ENCODE measurements at places on chromosomes 2 and 18.

GRCh38 chr2:27211241-27211942 is 449 bp upstream of the ATRAID start:
- DNase-seq, result no peak

DNA sequence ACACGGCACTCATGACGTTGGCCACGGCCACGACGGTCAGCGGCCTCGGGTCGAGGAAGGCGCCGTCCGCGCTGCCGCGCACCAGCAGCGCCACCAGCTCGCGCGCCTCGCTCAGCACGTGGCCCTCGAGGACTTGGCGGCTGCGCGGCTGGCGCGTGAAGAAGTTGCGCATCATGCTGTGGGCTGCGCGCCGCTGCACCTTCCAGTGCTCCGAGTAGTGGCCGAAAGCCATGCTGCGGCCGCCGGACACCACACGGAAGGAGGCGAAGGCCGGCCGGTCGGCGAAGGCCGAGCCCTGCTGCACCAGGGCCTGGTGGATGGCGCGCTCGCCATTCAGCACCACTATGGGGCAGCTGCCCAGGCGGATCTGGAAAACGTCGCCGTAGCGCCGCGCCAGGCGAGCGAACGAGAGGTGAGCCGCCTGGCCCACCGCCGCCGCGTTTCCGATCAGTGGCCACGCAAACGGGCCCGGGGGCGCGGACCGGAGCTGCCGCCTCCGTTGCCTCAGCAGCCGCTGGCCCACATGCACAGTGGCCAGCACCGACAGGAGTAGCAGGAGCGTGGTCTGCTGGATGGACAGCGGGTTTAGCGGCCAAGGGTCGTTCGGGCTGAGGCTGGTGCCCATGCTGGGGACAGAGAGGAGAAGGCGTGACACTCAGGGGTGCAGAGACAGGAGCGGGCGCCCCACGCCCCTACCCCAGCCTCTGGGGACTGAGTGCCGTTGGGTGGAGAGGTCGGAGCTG is 1.0 kb downstream of the CYP1B1 start:
- no peak for DNase-seq

DNA sequence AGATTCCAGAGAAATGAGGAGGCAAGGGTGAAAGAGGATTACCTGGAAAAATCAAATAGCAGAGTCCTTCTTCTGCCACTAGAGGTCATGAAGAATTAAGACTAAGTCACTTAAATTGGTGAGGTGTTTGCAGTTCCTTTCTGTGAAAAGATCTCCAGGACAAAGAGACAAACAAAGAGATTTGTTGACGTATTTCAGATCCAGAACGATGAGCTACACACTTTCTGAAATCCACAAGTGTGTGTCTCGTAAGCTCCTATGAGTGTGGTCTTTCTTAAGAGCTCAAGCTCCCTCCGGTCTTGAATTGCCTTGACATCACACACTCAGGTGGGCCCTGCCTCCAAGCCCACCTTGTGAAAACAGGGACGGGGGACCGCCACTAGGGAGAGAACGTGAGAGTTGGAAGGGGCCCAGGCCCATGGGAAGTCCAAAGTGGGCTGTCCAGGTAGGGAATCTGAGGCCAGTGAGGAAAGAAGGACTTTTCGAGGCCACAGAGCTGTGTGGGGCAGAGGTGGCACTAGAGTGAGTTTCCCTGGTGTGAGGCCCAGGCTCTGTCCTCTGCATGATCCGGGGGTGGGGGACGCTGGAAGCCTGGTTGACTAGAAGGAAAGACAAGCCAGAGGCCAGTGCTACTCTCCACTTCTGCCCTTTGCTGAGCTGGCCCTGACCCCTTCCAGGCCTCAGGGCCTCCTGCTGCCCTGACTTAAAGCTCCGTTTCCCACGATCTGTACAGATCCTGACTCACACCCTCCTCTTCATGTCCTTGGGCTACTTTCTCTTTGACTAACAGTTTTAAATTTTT is 168.1 kb upstream of the NCK2 start:
- DNase-seq, result no peak

- no peak for DNase-seq
Measured at GRCh38 chr18:74243127-74243526, 48.6 kb downstream of the CYB5A start.

- DNase-seq, result no peak
Measured at GRCh38 chr2:147558620-147559019, 286.2 kb upstream of the ACVR2A start.

- no peak for DNase-seq
Measured at GRCh38 chr2:28269019-28269784, 123.5 kb upstream of the FOSL2 start.

GRCh38 chr2:176997792-176998169 is 214.8 kb upstream of the HNRNPA3 start:
- no peak for DNase-seq

- DNase-seq, result no peak
Measured at GRCh38 chr2:99112617-99113016, 28.9 kb upstream of the C2orf15 start.

GRCh38 chr2:143140864-143141661 is 11.8 kb downstream of the ARHGAP15 start:
- no peak for DNase-seq

- DNase-seq, result no peak
Measured at GRCh38 chr2:101274142-101274541, 21.5 kb downstream of the CNOT11 start.

DNA sequence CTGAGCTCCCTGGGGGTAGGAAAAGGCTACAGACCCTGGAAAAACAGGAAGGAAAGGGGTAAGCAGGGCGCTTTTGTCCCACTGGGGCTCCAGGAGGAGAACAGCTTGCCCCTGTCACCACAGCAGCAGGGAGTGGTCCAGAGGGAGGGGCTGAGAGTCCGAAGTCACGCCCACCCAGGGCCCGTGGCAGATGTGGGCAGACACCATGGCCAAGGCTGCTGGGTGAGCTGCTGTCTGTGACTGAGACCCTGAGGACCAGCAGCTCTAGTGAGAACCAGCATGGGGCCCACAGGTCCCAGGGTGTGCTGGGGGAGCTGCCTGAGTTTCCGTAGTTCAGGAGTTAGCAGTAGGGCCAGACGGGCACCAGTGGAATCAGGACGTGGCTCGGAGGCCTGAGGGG is 162.0 kb downstream of the SPP2 start:
- DNase-seq, result no peak

DNA sequence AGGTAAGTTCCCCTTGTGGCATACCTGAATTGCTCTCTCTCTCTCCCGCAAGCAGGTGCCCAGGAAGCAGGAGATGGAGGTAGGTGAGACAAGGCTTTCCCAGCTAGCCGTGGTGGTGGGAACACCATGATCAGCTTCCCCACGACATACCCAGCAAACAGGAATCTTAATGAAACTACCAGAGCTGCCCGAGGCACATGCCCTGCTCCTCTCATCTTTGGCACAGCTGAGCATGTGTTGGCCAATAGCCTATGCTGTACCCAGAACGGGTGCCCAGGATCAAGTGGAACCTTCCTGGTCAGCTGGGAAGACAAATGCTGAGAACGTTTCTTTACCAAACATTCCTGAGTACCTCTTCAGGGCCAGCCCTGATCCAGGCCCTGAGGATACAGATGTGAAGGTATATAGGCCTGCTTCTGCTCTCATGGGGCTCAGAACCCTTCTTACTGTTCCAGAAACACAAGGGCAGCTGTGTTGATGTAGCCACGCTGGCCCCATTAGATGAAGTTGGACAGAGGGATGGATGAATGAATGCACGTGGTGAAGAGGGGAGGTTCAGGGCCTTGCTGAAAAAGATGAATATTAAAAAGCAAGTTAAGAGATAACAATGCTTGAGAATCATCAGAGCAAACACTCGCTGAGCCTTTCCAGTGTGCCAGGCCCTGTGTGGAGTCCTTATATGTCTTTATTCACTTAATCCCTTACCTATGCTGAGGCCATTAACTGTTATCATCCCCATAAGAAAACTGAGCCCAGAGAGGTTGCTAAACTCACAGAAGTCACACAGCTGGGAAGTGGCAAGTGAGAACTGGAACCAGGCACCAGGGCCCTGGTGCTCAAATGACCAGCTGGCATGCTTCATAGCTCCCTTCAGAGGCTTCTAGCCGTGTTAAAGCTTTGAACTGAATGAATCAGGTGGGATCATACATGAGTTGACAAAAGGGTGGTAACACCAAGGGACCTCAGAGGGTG is 68.8 kb upstream of the TMEM247 start:
- no peak for DNase-seq

- DNase-seq, result no peak
Measured at GRCh38 chr18:34159691-34160185, 65.0 kb downstream of the NOL4 start.

DNA sequence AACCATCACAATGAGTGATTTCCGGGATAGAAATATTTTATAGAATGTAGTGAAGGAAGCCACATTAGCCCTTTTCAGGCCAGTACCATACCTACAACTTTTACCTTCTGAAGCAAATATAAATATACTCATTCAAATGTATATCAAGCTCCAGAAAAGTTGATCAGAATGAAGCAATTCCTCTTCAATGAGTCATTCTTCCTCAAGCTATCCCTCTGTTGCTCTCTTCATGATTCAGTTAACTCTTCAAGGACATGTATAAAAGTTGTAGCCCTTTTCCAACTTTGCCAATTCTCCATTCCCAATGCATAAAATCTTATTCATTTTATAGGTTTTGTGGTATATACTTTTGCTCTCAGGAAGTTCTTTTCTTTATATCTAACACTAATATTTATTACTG is 242.1 kb upstream of the RGPD4 start:
- DNase-seq, result no peak

GRCh38 chr2:60079562-60079961 is 473.9 kb downstream of the BCL11A start:
- DNase-seq, result no peak

GRCh38 chr18:23570912-23571504 is 15.3 kb downstream of the NPC1 start:
- no peak for DNase-seq

- DNase-seq, result no peak
Measured at GRCh38 chr2:130963849-130964793, 127.4 kb downstream of the ARHGEF4 start.

GRCh38 chr2:122251158-122251557 is 495.7 kb downstream of the TSN start:
- no peak for DNase-seq

GRCh38 chr2:231634412-231634811 is 41.7 kb downstream of the TEX44 start:
- DNase-seq, result no peak

- no peak for DNase-seq
Measured at GRCh38 chr2:236718207-236718992, 148.8 kb downstream of the ACKR3 start.

DNA sequence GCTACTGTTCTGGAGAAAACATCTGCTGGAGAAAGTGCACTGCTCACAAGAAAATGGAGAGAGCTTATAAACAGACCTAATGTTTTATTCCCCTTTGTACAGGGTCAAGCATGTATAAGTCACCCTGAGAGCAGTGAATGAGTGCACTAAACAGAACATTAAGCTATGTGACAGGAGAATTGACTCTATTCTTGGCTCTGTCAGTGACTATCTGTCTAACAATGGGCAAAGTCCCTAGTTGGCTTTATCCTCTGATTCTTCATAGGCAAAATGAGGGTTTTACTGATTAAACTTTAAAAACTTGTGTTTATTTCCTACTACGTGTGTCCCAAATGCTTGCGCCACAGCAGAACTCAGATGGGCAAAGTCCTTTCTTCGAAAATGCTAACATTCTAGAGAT is 655.1 kb upstream of the SLC39A10 start:
- no peak for DNase-seq

DNA sequence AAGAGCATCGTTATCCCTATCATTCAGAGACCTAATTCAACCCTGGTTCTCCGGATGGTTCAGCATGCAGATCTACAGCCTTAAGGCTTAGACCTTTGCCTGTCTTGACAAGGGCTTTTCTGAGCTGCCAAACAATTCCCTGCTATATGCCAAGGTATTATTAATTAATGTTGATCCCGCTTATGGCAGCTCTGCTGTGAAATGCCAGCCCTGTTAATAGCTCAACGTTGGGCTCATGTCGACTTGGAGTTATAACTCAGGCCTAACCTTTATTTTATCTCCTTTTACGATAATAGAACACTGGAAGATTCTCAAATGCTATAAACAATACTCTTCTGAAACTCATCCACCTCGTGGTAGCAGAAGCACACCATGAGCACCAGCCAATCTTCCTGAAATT is 188.6 kb downstream of the TMEM247 start:
- DNase-seq, result no peak

- DNase-seq, result no peak
Measured at GRCh38 chr18:59788791-59789106, 91.5 kb upstream of the CCBE1 start.

DNA sequence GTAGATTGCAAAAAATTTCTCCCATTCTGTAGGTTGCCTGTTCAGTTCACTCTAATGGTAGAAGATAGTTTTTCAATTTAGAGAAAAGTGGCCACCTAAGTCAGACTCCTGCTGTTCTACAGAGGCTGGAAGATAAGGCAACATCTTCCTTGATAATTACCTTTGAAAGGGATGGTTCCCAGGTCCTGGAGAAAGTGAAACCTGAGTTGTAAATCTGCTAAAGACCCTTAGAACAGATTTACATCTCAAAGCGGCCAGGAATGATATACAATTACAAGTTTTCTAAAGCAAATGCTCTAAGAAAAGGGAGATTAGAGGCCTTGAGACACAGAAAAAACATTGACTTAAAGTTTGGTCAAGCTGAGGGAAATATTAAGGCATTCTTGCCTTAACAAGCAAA is 1350.2 kb upstream of the FAM98A start:
- no peak for DNase-seq

GRCh38 chr2:172672114-172672513 is 63.5 kb upstream of the RAPGEF4 start:
- DNase-seq, result no peak

DNA sequence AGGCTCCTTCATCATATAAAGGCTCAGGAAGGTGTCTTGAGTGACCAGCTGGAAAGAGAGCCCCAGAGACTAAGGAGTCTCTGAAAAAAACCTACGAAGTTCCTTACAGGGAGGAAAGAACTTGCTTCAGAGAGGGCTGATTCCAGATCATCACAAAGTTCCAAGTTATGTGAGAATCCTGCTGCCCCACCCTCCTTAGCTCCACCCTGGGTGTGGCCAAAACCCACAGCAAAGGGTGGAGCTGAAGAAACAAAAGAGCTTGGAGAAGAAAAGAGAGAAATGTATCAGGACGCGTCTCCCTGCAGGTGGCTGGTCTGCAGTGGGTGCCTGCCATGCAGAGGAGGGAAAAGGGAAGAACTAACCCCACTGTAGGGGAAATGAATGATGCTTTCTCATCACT is 32.8 kb upstream of the ZNF396 start:
- DNase-seq, result no peak

- DNase-seq, result no peak
Measured at GRCh38 chr2:201425952-201426351, 25.3 kb downstream of the TRAK2 start.

DNA sequence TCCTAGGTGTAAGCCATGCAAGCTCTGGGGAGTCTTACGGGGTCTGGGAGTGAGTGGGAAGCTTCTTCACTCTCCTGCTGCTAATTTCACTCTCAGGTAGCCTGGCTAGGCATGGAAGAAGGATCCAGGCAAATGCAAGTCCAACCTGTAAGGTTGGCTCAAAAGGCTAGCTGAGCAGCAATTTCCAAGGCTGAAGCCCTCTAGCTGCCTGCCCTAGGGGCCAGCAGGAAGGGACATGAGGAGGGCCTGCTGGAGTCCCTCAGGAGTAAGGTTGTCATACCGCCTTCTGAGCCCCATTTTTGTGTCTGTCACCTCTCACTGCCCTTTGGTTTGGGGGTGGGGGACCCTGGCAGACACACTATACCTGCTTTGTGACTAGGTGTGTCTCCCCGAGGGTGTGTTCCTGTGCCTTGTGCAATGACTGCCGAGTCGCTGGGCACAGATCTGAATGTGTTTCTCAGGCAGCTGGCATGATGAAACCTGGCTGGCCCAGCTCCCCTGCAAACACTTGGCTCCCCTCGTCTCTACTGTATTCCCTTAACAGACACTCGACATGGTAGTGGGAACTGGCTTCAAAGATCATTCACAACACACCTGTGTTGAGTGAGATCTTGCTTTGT is 123.9 kb upstream of the FAM136A start:
- DNase-seq, result no peak
